ENCODE measurements at places on chromosomes 4 and X. TPM values are rescaled to one million over a fixed set of nuclear protein-coding genes. Genes with fewer than 3 reads are reported as not detected.

The MAGEA2B gene
- not detected for total RNA-seq

DNA sequence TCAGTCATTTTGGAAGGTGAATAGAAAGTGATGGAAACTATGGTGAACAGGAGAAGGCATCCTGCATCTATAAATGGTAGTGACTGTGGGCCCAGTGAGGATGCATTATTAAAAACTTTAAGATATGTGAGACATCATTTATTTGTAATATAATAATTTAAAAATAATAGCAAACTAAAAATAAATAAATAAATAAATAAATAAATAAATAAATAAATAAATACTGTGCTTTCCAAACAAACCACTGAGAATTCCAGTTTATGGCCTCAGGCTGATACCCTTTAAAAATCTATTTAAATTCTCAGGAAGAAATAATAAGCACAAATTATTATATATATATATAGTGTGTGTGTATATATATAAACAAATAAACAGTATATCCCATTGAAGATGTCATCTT, 248.0 kb upstream of the DCAF8L1 start:
- no peaks in the 10 kb centered on the region for H3K36me3 ChIP-seq
- no peak overlapping the region for H3K27ac ChIP-seq
- no peaks in the 10 kb centered on the region for H3K4me1 ChIP-seq
- DNase-seq, result no peak
- H3K4me3 ChIP-seq, result no peak overlapping the region

GRCh38 chrX:10828036-10828435, 207.7 kb upstream of the MID1 start:
- H3K36me3 ChIP-seq, result no peaks in the 10 kb centered on the region
- no peak overlapping the region for H3K27ac ChIP-seq
- no peaks in the 10 kb centered on the region for H3K4me1 ChIP-seq
- H3K27me3 ChIP-seq, result no peaks in the 10 kb centered on the region

DNA sequence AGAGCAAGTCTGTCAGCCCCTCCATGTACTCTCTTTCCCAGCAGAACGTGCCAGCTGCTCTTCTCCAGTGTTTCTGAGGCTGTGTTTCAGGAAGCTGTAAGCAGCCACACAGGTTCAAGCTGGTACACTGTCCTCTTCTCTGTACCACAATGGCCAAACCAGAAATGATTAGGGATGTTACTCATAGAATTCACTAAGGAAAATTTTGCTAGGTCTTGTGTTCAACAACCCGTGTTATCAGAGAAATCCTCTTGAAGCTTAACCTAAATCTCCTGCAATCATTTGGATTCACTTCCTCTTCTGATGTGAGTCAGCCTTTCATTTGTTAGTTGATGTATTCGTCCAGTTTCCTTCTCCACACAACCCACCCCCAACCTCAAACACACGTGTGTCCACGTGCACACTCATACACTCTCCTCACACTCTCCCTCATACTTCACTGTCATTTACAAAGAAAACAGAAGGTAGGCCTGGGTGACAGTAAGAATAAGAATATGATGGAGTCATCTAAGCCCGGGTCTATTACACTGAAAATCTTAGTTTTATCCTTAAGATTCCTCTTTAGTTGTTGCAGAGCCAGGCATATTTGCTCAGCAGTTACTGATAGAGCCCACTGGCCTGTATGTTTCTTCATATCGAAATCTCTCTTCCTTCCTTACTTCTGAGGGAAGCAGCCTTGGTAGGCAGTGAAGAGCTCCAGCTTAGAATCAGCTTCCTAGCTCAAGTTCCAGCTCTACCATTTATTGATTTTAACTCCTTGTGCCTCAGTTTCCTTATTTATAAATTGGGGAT, 63.4 kb downstream of the DCUN1D4 start:
- no peaks in the 10 kb centered on the region for H3K27me3 ChIP-seq
- H3K4me3 ChIP-seq, result no peak overlapping the region
- H3K36me3 ChIP-seq, result no peaks in the 10 kb centered on the region
- DNase-seq, result no peak

The ADAMTS3 gene
- total RNA-seq, result 3.0 TPM

The CFAP47 gene
- total RNA-seq, result 1.3 TPM

DNA sequence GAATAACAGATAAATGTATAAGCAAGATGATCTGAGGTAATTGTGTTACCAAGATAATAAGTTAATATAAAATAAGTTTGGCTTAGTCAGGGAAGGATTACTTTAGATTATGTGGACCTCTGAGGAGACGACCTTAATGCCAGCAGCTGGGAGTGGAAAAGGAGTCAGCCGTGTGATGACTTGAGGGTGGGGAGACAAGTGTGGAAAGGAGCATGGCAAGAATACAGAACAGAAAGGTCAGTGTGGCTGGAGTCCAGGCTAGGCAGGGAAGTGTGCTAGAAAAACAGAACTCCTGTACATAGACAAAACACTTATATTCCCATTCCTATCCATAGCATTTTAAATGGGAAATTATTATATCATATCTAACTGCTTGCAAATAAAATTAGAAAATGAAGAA, 138.8 kb downstream of the PDLIM5 start:
- peaks cover 2% of the 10 kb centered on the region for H3K4me1 ChIP-seq
- no peak overlapping the region for H3K27ac ChIP-seq
- H3K36me3 ChIP-seq, result no peaks in the 10 kb centered on the region
- no peak for DNase-seq

- H3K27me3 ChIP-seq, result peaks cover 13% of the 10 kb centered on the region
- no peak overlapping the region for H3K27ac ChIP-seq
- DNase-seq, result no peak
- H3K4me3 ChIP-seq, result no peak overlapping the region
Measured at GRCh38 chrX:103663981-103664762, 22.3 kb downstream of the MORF4L2 start.

GRCh38 chr4:128528793-128529553, 241.4 kb upstream of the PGRMC2 start:
- H3K36me3 ChIP-seq, result no peaks in the 10 kb centered on the region
- H3K27ac ChIP-seq, result peak overlapping the region; percentile 34
- H3K27me3 ChIP-seq, result no peaks in the 10 kb centered on the region
- no peak for DNase-seq
- H3K4me1 ChIP-seq, result peaks cover 5% of the 10 kb centered on the region

DNA sequence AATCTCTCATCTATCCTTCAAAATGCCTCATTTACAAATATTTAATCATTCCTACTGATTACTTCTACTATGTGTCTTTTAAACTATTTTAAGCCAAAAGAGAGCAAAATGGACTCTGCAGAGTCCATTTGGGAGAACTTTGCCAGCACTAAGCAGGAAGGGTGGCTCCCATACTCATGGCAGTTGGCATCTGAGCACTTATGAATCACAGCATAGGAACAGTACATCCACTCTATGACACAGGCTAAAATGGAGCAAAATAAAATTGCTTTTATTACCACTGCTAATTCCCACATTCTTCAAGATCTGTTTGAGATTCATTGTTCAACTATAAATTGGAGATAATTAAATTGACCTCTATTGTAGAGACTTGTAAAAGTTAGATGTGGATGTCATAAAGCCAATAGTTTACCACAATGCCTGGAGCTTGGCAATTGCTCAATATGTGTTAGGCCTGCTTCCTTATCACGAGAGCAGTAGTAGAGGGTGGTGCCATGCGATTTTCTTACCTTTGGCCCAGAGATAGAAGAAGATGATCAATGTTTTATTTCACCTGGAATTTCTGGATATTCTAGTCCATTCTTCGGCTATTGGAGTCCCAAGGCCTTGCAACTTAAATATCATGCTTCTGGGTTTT, 19.1 kb downstream of the HPGD start:
- H3K27ac ChIP-seq, result no peak overlapping the region
- H3K4me3 ChIP-seq, result no peak overlapping the region

- H3K4me1 ChIP-seq, result peaks cover 8% of the 10 kb centered on the region
- H3K4me3 ChIP-seq, result no peak overlapping the region
- H3K27ac ChIP-seq, result peak overlapping the region; percentile 53
- H3K36me3 ChIP-seq, result no peaks in the 10 kb centered on the region
- H3K27me3 ChIP-seq, result no peaks in the 10 kb centered on the region
- DNase-seq, result no peak
Measured at GRCh38 chr4:143531788-143532491, 18.4 kb downstream of the SMARCA5 start.

All from left lung (tissue), 14 donors.